ENCODE measurements at places on chromosomes 5 and 9.

DNA sequence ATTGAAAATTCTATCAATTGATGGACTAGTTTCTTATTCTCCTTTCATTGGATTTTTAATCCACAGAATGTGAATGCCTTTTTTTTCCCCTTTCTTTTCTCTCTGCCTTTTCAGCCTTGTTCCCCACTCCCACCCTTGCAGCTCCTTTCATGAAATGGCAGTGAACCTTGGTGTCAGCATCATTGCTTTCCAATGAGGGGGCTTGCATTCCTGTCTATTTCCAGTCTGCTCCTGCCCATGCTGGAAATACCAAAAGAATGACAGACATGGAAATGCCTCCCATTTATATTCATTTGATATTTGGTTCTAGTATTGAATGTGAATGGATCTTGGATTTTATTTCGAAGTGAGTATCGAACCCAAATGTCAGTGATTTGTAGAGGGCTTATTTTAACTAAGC is 162.7 kb upstream of the SGCD start:
- no peak for DNase-seq

DNA sequence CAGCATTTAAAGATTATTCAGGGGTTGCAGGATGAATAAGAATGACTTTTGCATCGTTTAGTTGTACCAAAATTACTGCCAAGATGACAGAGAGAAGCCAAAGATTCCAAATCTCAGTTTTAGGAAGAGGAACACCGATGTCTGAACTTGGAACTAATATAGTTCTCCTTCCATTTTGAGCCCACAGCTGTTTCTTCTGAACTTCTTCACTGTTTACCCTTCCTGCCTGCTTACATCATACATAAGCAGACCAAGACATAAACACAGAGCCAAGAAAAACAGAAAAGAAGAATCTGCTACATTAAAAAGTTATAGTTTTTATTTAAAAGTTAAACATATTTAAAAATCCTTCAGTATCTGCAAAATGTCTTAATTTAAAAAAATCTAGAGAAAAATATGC is 146.9 kb upstream of the RAPGEF1 start:
- no peak for DNase-seq

DNA sequence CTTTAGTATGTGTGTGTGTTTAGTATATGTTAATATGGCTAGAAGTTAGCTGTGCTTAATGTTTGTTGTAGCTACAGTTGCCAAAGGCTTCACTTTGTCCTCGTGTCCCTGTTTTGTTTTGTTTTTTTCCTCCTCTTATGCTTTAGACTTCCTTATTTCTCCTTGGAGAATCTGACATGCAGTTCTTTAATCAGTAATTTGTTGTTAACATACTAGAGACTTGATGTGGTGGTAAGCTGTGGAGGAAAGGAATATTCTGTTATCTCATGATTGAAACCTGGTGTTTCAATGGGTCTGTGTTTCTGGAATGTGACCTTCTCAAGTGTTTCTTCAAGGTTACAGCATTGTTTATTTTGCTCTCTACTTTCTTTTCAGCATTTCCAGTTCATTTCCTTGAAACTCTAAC is 515.6 kb upstream of the ST8SIA4 start:
- no peak for DNase-seq

- no peak for DNase-seq
These were observed 77.5 kb downstream of the TRIO start for GRCh38 chr5:14220642-14221041.

DNA sequence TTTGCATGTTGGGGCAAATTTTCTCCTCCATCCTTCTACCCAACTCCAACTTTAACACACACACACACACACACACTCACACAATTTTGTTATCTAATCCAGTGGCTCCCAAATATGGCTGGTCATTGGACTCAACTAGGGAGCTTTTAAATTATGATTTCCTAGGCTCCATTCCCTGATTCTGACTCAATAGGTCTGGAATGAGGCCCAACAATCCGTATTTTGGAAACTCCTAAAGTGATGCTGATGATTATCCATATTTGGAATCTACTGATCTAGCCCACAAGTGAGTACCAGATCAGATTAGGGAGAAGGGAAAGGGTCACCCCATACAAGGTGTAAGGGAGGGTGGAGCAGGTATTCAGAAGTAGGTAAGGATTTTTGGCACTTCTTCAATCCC is 309.7 kb downstream of the TLE1 start:
- no peak for DNase-seq

Data from NCI-H1417 (cell line).